Right ventricle myocardium superior (tissue), 1 donor: ENCODE measurements at places on chromosomes 5 and 9.
A peak's percentile ranks its signal among the peaks of the same experiment; 100 is the strongest.

GRCh38 chr5:53476531-53477480 lies 3.6 kb upstream of the FST start:
- DNase-seq = no peak

DNA sequence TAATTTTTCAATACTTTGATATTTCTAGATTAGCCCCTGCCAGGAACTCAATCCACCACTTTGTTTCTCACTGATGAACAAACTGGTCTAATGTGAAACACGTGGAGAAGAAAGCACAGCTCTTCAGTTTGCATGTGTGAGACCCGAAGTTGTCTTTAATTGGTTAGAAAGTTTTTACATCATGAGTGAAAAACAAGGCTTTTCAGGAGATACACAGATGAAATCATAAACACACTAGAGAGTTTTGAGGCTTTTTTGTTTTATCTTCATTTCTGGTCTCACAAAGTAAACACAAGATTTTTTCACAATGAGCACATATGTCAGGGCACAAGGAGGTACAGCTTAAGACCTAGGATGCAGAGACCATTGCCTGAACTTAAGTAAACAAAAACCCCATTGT lies 84.5 kb upstream of the MOCS2 start:
- no peak for DNase-seq

GRCh38 chr9:4706021-4706420 lies 26.7 kb downstream of the CDC37L1 start:
- DNase-seq = no peak

- DNase-seq = no peak
Measured at GRCh38 chr9:16811987-16812685, 58.3 kb downstream of the BNC2 start.

- no peak for DNase-seq
Measured at GRCh38 chr9:96420468-96421219, 2.5 kb upstream of the ZNF367 start.

- no peak for DNase-seq
Measured at GRCh38 chr9:2957656-2958200, 113.8 kb upstream of the PUM3 start.

DNA sequence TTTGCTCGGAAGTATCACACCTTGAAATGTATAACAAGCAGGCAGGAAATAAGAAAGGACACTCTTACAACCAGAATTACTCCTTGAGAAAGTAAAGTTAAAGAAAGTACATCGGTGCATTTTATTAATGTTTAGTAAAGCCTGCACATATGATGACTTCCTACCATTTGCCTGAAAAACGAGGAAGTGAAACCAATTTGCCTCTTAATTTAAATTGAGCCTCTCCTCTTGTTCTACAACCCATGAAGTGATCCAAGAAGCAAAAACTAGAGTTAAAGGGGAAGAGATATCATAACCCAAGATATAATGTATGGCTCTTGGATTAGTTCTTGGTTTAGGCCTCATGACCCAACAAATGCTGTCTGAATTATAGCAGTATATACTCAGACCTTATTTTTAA lies 95.6 kb downstream of the GNAQ start:
- no peak for DNase-seq

DNA sequence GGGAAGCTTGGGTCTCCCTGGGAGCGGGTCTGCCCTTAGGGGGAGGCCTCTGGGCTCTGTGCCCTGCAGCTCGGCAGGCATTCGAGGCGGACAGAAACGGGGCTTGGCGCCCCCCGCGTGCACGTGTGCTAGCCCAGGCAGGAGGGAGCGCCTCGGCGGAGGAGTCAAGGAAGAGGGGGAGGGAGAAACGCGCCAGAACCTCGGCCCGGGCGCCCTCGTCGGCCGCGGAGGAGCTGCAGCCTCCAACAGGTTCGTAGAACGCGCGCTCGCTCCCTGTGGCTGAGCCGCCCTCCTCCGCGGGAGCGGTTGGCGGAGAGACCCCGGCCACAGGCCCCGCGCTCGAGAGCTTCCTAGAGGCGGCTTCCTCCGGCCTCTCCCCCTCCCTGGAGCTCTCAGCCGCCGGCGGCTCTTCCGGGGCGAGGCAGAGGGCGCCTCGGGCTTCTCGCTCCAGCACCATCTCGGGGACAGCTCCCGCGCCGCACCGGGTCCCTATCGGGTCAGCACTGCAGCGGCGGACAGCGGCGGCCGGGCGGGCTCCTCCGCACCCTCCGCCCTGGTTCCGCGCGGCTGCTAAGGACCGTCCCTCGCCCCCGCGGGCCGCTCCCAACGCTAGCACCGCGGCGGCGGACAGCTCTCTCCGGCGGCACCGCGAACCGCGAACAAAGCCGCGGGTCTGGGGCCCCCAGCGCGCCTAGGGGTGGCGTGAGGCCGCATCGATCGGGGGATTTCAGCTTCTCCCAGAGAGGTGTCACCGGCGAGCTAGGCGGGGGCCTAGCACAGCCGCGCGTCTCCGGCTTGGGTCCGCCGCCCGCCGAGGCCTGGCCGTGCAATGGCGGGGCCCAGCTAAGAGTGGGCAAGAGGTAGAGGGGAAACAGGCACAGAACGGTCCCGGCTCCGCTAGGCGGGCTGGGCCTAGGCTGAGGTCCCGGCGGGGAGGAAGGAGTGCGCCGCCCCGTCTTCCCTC lies 74.6 kb upstream of the CPLX2 start:
- peak; percentile 86 for DNase-seq

- no peak for DNase-seq
Measured at GRCh38 chr9:136201609-136202453, 3.1 kb downstream of the LHX3 start.

GRCh38 chr9:122191584-122191983 lies 31.9 kb downstream of the MORN5 start:
- no peak for DNase-seq

- no peak for DNase-seq
Measured at GRCh38 chr5:65840071-65840470, 86.3 kb upstream of the ERBIN start.

DNA sequence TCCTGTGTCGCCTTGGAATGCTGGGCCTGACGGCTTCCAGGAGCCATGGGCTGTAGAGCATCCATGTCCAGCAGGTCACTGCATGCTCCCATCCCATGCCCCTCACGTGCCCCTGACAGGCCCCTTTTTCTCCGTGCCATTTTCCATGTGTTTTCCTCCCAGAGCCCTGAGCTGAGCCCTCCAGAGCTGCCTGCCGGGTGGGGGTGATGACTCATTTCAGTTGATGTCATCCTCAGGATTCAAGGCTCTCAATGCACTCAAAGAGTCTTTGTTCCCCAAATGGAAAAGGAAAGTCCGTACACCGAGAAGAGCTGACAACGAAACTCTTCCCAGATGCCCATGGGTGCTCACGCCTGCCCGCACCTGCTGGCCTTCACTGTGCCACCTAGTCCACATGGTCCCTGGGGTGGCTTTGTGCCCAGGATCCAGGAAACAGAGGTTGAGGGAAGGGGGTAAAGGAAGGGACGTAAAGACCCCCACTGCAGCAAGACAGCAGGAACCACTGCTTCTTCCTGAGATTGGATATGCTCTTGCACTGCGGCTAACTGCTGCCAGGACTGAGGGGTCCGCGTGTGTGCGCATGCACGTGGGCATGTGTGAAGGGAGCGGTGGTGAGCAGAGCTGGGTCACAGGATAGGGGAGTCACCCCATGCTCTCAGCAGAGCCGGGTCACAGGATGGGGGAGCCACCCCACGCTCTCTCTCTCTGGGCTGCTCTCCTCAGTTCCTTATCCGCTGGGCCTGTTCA lies 27.6 kb downstream of the COL15A1 start:
- no peak for DNase-seq

GRCh38 chr5:57036761-57037160 lies 84.8 kb upstream of the MIER3 start:
- no peak for DNase-seq

DNA sequence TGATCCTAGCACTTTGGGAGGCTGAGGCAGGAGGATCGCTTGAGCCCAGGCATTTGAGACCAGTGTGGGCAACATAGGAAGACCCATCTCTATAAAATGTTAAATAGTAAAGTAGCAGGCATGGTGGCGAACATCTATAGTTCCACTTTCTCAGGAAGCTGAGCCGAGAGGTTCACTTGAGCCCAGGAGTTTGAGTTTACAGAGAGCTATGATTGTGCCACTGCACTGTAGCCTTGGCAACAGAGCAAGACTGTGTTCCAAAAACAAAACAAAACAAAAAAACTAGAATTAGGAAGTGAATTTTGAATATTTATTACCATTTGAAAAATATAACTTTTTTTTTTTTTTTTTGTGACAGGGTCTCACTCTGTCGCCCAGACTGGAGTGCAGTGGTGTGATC lies 26.8 kb upstream of the PAX5 start:
- DNase-seq = no peak

DNA sequence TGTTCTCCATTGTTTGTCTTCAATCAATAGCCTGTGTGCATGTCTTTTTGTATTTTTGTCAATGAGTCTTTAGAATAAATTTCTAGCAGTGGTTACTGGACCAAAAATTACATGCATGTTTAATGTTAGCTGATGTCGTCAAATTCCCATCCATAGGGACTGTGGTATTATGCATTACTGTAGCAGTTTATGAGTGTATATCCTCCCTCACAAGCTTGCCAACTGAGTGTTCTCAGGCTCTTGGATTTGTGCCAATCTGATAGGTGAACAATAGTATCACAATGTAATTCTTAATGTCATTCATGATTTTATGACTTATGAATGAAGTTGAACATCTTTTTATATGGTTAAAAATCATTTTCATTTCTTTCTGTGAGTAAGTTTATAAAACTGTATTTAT lies 13.0 kb downstream of the SNX24 start:
- DNase-seq = no peak

DNA sequence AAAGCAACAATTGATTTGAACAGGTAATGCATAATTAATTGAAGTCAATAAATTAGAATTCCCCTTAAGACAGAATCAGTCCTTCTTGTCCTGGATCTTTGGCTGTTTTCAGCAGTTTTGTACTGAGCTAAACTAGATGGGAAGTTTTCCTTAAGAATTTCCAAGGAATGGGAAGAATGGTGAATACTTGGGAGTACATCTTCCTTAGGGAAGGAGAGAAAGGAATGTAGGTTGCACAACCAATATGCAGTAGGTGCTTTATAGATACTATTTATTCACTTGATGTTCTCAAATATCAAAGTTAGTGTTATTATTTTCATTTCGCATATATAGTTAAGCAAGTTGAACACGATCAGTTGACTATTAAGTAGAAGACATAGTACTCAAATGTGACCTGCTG lies 183.5 kb upstream of the MAP1B start:
- DNase-seq = no peak

GRCh38 chr5:38922199-38922598 lies 76.4 kb downstream of the OSMR start:
- peak; percentile 50 for DNase-seq

DNA sequence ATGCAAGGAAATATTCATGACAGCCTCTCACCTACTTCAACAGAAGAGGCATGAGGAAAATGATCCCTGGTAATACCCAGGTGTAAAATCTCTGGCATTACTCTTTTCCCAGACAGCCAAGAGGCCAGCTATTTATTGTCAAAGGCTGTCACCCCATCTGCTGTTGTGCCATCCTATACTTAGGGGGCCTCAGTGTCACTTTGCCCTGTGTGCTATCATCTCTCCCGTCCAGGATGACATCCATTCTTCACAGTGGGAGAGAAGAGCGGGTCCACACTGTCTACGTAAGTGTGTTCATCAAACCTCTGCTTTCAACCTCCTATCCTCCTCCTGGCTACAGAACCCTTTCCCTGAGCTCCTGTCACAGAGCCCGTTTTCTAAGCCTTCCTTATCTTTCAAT lies 82.6 kb downstream of the MYO10 start:
- no peak for DNase-seq

GRCh38 chr9:32940740-32941139 lies 60.7 kb downstream of the APTX start:
- no peak for DNase-seq

DNA sequence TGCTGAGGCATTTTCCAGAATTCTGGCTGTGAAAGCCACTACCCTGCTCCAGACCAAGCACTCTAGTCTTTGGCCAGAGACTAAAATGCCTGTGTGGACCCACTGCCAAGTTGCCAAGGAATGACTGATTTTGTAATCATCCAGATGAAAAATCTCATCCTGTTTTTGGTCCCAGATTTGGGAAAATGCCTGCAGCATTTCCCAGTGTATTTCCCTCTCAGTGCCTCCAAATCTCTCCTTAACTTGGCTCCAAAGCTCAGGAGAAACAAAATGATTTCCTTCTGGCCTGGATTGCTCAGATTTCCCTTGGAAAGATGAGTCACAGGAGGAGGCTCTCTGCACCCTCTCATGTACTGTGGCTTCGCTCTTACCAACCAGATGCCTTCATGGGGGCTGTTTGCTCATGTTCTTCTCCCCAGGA lies 335.2 kb upstream of the TARS1 start:
- no peak for DNase-seq

DNA sequence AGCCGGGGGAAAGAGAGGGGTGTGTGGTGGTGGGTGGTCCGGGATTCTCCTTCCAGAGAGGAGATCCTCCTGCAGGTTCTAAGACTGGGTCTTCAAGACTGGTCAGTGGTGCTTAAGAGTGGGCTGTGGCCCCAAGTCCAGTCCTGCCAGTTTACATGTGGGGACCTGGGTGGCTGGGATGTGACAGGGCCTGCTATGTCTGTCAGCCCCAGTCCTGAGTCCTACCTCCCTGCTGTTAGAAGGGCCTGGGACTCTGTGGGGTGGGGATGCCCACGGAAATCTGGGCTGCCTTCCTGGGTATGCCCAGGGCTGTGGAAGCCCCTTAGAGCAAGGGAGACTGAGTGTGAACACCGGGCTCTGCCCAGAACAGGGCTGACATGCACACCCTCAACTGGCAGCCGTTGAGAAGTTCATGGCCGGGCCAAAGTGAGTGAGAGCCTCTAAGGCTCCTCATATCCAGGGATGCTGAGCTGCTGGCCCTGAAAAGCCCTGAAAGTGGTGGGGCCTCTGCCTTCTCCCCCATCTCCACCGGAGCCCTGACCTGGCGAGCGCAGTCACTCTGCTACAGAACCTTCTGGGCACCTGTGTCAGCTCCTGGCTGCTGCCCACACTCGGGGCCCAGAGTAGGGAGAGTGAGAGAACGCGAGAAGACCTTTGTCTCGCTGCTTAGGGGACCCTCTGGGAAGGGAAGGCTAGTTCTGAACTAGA lies 1.7 kb downstream of the PHF2 start:
- no peak for DNase-seq

DNA sequence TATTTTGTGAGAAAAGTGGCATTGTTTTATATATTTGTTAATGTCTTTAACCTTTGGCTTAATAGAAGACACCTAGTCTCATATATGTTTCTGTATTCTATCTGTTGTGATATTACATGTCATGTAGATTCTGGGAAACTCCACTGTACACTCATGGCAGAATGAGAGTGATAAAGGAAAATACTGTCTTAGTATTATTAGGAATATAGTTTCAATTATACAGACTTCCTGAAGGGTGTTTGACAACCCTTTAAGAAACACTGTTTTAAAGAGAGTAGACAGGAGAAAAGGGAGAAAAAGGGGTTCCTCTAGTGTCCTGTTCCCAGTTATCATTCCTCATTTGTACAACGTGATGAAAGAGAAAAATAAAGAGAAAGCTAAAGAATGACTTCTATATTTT lies 42.1 kb upstream of the SPEF2 start:
- DNase-seq = no peak

- no peak for DNase-seq
Measured at GRCh38 chr5:81268521-81269196, 32.7 kb upstream of the ZCCHC9 start.

- DNase-seq = no peak
Measured at GRCh38 chr5:168755548-168756093, 176.5 kb upstream of the PANK3 start.
